ENCODE measurements at places on chromosomes 13 and 19.

- DNase-seq: no peak
Measured at GRCh38 chr13:32176696-32177095, 138.5 kb downstream of the ZAR1L start.

DNA sequence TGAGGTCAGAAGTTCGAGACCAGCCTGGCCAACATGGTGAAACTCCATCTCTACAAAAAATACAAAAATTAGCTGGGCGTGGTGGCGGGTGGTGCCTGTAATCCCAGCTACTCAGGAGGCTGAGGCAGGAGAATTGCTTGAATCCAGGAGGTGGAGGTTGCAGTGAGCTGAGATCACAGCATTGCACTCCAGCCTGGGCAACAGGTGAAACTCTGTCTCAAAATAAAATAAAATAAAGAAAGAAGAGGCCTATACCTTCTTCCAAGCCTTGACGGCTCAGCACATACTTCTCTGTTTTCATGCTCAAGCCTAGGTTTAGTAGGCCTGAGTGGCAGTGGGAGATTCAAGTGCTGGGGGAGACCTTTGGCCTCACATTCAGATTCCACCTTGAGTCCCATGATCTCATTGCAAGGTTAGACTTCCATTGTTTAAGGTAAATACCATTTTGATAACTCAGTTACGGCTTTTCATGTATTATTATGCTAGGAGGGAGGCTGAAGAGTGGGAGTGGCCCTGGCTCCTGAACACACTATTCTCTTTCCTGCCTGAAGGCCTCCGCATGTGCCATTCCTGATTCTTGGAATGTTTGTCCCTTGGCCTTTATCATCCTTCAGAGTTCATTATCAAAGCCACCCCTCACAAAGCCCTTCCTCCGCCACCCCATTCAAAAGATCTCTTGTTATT, 1.6 kb upstream of the SPINT2 start:
- DNase-seq: no peak

- DNase-seq: no peak
Measured at GRCh38 chr13:48507021-48507420, 25.9 kb downstream of the RCBTB2 start.

DNA sequence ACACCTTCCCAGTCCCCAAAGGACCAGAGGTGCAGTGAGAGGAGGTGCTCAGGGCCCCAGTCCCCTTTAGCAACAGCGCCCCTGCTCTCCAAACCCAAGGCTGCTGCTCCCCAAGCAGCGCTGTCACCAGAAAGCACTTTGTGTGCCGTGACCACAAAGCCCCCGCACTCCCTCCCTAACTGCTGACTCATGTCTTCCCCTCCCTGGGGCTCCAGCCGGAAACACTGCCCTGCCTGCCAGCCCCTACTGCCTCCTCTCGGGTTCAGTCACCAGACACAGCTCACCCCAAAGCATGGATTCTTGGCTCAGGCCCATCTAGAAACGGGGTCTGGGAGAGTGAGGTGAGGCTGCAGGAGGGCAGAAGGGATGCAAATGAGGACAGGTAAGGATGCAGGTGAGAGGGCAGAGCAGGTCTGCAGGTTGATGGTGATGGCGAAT, 4.9 kb upstream of the TNFSF14 start:
- DNase-seq: peak; percentile 91

DNA sequence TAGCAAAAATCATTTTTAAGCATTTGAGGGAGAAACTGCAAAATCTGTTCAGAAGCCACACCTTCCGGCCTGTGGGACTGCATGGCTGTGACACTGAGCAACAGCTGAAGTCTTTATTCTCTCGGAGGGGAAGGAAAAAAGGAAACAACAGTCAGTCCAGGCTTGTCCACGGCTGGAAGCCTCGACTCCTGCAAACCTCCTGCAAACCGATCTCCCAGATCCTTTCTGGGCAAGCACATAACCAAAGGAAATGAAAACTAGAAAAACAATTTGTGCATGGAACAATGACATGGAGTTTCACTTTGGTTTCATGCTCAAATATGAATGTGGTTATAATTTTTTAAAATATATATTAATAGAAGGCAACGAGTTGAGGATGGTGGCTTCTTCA, 1.0 kb downstream of the COL4A1 start:
- no peak for DNase-seq

DNA sequence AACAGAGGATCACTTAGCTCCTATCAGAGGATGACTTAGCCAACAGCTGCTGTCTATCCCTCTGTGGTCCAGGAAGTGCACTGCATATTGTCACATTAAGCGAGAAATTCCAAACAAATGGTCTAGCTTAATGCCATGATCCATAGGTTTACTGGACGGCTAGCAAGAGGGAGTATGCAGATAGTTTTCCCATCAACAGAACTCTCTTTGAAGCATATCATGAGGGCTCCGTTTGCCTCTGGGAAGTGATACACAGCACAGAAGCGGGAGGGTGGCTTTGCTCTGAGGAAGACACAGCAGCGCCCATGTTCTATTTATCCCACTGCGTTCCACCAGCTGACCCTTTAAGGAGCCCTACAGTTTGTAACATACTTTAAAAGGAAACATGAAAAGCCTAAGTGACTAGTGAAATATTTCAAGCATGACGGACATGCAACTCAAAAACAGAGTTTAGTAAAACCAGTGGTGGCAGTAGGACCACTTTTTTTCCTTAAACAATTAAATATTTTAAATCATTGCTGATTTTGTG, 52.7 kb downstream of the COL4A1 start:
- DNase-seq: no peak

GRCh38 chr19:46728208-46728607, 11.3 kb upstream of the PRKD2 start:
- DNase-seq: no peak

- no peak for DNase-seq
Measured at GRCh38 chr19:45790942-45791341, 1.7 kb downstream of the DMWD start.

- DNase-seq: peak; percentile 84
Measured at GRCh38 chr19:4342615-4343369, 570 bp upstream of the MPND start.

DNA sequence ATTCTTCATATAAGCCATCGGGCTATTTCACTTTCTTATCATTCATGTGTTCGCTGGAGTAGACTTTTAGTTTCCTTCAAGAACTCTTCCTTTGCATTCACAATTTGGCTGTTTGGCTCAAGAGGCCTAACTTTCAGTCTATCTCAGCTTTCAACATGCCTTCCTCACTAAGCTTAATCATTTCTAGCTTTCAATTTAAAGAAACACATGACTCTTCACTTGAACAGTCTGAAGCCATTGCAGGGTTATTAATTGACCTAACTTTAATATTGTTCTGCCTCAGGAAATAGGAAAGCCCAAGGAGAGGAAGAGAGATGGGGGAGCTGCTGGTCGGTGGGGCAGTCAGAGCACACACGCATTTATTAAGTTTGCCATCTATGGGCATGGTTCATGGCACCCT, 158.1 kb downstream of the SUCLA2 start:
- DNase-seq: no peak

GRCh38 chr13:33757713-33758112, 60.2 kb upstream of the RFC3 start:
- no peak for DNase-seq

All from GM12891 (cell line).